ENCODE measurements at places on chromosomes 5 and 9.

DNA sequence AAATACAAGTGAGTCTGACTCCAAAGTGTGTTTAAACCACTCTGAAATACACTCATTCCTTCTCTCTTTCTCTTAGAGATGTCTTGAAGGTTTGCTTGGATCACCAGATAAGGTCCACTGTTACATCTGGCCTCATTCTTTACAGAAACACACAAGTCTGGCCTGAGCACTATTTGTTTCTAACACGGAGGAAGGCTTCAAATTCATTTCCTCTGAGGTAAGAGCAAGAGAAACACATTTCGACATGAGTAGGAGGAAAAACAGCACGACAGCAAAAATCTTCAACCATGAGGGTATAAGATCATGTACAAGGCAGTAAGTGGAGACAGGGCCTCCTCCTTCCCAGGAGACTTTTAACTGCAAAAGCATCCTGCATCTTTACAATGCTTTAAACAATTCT lies 8.0 kb downstream of the SIL1 start:
- no peak for DNase-seq

DNA sequence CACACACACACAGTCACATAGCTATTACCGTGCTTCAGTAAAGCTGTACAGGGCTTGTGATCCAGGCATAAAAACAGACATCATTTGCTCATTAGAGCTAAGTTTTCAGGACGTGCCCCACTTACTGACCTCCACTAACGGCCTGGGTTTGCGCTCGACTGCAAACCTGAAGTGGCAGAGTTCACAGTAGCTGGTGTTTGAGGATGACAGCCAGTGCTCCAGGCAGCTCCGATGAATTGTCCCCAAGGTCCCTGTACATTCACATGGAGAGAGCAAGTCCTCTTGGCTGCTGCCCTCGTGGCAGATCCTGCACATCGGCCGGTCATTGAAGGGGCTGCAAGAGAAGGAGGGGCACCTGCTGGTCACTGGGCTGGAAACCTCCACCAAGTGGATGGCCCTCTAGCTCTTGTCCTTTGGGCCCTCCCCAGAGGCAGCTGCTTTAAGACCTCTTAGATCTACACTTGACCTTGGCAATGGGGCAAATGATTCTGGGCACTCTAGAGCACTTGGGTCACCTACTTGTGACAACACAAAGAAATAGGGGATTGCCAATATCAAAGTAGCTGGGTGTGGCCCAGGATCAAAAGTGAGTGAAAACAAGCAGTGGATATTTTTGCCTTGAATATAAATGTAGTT lies 115.4 kb downstream of the MARCHF3 start:
- no peak for DNase-seq

- peak; percentile 29 for DNase-seq
Measured at GRCh38 chr5:134466241-134467069, 54.8 kb upstream of the CDKN2AIPNL start.

DNA sequence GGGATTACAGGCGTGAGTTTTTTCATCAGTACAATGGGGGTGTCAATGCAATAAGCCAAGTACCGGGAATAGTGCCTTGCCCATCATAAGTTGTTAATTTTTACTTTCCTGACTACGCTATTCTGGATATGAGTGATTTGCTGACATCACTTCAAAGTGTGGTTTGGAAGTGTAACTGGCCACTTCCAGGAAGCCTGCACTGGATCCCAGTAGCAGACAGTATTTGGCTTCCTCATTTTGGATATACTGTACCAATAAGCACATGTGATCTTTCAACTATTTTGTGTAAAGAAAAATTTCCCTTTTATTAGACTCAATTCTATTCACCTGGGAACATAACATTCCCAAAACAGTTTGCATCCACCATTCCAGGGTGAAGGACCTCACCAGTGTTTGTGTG lies 417.7 kb upstream of the KLF4 start:
- no peak for DNase-seq

DNA sequence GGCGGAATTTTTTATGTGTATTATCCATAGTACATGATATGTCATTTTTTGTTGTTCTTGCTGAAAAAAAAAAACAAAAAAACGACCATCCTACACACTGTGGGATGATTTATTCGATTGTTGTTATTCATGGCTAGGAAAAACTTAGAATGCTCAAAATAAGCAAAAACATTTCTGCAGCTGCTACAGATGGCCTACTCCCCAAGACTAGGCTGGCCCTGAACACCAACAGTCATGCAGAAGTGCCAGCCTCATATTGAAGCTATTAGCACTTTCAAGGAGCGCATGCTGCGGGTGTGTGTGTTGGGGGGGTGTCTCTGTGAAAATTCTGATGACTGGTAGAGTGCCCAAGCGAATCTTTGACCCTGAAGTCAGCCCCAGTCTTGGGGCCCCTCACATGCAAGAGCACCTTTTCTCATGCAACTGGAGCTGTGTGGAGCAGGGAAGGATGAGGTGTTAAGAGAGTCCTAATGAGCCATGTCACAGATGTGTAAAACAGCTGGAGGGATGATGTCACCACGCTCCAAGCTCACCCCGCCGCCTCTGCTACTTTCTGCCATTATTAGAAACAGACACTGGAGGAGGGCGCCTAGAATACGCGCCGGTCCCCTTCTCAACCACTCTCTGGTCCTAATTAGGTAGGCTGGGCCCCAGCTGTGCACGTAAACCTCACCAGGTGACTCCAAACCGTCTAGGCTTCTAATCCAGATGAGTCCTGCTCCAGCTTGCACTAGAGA lies 61.0 kb upstream of the SMIM23 start:
- no peak for DNase-seq

DNA sequence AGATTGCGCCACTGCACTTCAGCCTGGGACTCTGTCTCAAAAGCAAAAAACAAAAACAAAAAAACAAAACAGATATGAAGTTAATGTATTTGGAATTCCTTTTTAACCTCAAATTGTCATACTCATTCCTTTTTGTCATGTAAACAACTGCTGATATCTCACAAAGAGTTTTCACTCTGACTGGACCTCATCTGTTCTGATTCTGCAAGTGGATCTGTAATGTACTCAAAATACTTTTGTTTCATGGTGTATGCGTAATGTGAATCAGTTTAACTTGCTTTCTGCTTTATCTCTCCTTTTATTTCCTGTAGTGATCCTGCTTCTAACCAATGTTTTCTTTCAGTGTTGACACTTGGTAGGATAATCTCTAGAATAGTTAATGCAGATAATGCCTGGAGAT lies 106.7 kb downstream of the FOCAD start:
- DNase-seq = no peak
